ENCODE measurements at places on chromosomes 4 and X. TPM values are rescaled to one million over a fixed set of nuclear protein-coding genes. Genes with fewer than 3 reads are reported as not detected.

GRCh38 chrX:13123247-13123856 lies 78.9 kb upstream of the FAM9C start:
- no peak for DNase-seq

GRCh38 chr4:162791226-162791625 lies 375.5 kb downstream of the NAF1 start:
- no peak for DNase-seq

DNA sequence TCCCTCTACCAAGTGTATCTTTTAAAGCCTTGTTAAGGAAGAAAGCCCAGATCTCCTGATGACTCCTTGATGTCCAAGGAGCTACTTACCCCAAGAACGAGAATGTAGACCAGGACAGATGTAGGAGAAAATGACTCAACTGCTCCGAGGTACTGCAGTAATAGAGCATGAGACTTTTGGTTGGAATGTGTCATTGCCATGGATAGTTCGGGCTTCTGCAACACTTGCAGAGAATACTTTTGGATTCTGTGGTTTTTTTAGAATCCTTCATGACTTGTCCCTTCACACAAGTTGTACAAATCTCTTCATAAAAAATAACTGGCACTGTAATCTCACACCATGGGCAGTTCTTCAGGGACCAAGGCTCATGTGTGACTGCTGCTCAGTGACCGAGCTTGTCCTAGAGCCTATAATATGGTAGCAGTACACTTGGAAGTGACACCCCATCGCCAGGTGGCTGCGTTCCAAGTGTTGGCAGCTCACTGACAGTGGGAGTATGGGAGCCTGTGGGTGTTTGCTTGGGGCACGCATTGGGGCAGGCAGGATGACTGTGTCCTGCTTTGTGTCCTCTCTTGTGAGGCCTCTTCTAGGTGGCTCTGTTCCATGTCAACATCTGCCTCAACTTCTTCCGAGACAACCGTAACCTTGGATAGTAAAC lies 87.9 kb upstream of the WDR1 start:
- DNase-seq, result no peak

GRCh38 chr4:1600811-1601532 lies 83.1 kb downstream of the FAM53A start:
- no peak for DNase-seq

DNA sequence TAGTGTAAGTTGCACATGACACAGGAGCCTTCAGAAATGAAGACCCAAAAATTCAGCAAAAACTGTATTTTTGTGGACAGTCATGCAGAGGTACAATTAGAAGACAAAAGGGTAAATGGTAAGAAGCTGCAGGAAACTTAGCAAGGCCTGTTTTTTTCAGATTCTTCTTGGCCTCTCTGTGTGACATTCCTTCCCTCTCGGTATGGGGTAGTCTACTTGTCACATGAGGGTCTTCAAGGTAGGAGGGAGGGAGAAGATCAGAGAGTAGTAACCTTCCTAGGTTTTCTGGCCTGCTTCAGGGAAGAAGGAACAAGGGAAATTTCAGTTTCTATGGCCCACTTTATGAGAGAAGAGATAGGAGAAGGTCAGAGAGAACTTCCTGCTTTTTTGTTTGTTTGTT lies 230.4 kb upstream of the PPP1R2C start:
- no peak for DNase-seq

RTL5 gene
- total RNA-seq, result 23.0 TPM

SLITRK4 gene
- 2.0 TPM for total RNA-seq

SMIM10 gene
- total RNA-seq, result 2.6 TPM

GRPR gene
- 0.68 TPM for total RNA-seq

OGT gene
- total RNA-seq, result 130 TPM

ATP11C gene
- 30.6 TPM for total RNA-seq

All from neural crest cell (in vitro differentiated cells).